ENCODE measurements at places on chromosomes 4 and X. TPM values are rescaled to one million over a fixed set of nuclear protein-coding genes. Genes with fewer than 3 reads are reported as not detected.

- DNase-seq: no peak
These were observed 1.9 kb upstream of the NEUROG2 start for GRCh38 chr4:112517911-112518310.

DNA sequence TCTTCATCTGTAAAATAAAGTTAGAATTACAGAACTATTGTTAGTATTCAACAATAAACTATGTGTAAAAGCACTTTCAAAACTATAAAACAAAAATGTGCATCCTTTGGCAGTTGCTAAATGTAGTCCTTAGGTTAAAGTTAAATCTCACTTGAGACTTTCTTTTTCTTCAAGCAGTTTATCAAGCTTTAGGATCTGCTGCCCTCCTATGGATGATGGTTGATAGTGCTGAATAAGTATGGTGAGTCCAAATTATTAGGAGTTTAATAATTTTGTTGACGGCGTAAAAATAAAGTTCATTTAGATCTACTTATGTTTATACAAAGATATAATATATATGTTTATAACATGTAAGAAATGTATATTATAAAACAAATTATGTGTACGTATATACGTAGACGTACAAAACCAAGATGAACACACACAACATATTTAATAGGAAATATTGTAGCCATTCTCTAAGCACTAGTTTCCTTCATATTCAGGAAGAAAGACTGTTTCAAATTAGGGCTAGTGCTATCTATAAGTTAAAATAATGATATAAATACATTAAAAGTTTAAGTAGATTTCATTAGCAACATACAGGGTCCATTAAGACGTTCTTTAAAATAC lies 22.3 kb downstream of the UGT2A2 start:
- no peak for DNase-seq

DNA sequence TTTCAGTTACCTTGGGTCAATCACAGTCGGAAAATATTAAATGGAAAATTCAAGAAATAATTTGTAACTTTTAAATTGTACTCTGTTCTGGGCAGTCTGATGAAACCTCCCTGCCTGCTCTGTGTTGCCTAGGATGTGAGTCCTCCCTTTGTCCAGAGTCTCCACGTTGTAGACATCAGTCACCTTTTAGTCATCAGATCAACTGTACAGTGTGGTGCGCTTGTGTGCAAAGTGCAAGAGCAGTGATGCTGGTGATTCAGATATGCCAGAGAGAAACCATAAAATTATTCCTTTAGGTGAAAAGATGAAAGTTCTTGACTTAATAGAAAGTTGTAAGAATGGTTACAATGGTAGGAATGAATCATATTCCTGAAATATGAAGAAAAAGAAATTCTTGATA lies 1.4 kb downstream of the SPATA4 start:
- no peak for DNase-seq

- no peak for DNase-seq
These were observed 156.0 kb upstream of the TTC29 start for GRCh38 chr4:147101678-147102077.

DNA sequence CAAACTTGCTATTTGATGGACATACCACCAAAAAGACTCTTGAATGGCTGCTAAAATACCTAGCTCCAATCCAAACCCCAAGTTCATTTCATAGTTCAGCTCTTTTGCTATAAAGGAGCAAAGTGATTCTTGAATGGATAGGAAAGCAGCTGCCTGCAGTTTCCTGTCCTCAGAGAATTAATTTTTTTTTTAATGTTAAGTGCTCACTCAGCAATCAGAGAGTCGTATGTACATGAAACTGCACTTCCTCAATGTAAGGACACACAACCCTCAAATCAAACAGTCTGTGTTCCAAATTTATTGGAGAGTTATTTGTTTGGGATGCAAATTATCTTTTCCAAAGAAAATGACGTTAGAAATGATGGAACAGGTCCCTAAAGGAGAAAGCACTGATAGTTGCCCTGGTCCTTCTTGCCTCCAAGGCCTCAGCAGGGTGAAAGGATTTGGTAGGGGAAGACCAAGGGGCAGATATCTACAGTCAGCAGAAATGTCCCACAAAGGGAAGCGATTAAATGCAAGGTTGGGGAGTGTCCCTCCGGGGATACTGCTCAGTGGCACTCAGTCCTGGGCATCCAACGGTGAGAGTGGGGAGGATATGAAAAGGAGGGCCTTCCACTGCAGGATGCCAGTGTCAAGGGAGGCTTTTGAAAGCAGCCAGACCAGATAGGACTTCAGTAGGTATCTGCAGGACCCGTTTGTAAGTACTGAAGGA lies 67.2 kb upstream of the RASGEF1B start:
- DNase-seq: no peak

GRCh38 chr4:123976285-123976684 lies 579.7 kb downstream of the SPRY1 start:
- no peak for DNase-seq

- DNase-seq: no peak
These were observed 97.3 kb downstream of the NR3C2 start for GRCh38 chr4:148344941-148345340.

Gene TLR2
- 1.9 TPM for total RNA-seq

Gene RADX
- 10.4 TPM for total RNA-seq

Gene DOCK11
- total RNA-seq: 71.9 TPM

Gene CFP
- 14.6 TPM for total RNA-seq

Gene TASL
- 2.6 TPM for total RNA-seq

Gene PNCK
- 1.1 TPM for total RNA-seq

Gene POLA1
- 24.0 TPM for total RNA-seq

- no peak for DNase-seq
These were observed 107.6 kb upstream of the BANK1 start for GRCh38 chr4:101682946-101683345.

DNA sequence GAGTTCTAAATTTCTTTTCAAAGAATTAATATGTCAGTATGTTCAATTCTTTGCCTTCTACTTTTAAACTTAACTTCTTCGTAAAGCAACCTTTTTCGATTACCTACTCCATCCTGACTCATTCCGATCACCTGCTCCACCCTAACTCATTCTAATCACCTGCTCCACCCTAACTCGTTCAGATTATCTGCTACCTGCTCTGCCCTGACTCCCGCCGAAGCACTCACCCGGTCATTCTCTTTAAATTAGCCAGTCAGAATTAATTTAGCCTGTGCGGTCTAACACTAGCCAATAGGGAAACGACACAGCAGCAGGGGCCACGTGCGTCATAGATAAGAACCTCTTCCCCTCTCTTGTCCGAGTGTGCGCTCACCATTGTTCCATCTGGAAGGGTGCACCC lies 60.1 kb upstream of the SH3RF1 start:
- no peak for DNase-seq

- no peak for DNase-seq
These were observed 70.8 kb upstream of the GALNTL6 start for GRCh38 chr4:171742436-171742835.

- DNase-seq: no peak
These were observed 6.6 kb downstream of the GUCY2F start for GRCh38 chrX:109475174-109475891.

Gene FAT4
- total RNA-seq: 0.06 TPM

- no peak for DNase-seq
These were observed 46.4 kb downstream of the GPAT3 start for GRCh38 chr4:83582289-83582785.

GRCh38 chr4:151994429-151994828 lies 233.6 kb upstream of the GATB start:
- no peak for DNase-seq

Gene PAGE5
- 0.85 TPM for total RNA-seq

GRCh38 chr4:172791841-172792240 lies 376.8 kb upstream of the GALNT7 start:
- no peak for DNase-seq

GRCh38 chr4:147963839-147964238 lies 232.0 kb downstream of the ARHGAP10 start:
- no peak for DNase-seq

Gene CTAG1A
- total RNA-seq: not detected

Gene CT45A3
- total RNA-seq: not detected

DNA sequence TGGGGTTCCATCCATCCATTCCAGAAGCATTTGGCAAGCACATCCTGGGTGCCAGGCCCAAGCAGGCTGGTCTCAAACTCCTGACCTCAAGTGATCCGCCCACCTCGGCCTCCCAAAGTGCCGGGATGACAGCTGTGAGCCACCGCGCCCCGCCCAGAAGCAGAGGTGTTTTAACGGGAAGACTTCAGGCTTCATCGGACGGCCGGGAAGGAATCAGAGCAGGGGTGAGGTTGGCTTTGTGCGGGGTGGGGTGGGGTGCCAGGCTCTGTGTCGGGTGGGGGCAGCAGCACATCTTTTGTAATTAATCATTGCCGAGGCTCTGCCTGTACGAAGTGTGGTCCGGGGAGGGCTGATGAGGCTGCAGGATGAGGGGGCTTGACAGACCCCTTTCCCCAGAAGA lies 5.1 kb upstream of the SLC25A6 start:
- DNase-seq: peak; percentile 22

Gene CHRNA9
- total RNA-seq: 0.55 TPM

Gene VCX
- total RNA-seq: not detected

Gene RGN
- not detected for total RNA-seq

- DNase-seq: no peak
These were observed 210.5 kb downstream of the CHM start for GRCh38 chrX:85836868-85837267.

DNA sequence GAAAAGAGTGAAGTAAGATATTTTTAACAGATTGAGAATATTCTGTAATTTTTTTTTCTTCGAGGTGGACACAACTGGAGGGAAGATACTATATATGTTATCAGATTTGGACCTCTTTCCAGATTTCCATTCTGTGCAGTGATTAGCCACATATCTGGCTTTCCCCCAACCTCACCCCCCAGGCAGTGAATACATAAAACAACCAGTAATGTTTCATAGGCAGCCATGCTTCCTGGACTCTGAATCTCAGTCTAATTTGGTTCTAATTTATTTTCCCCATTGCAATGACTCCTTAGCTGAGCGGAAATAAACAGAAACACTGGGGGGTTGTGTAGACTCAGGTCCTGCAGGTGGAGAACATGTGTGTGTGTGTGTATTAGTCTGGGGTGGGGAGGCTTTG lies 226.5 kb downstream of the FBXW7 start:
- DNase-seq: no peak

Gene FAM149A
- 1.4 TPM for total RNA-seq

Gene ADH1B
- total RNA-seq: not detected

- no peak for DNase-seq
These were observed 42.0 kb downstream of the NPFFR2 start for GRCh38 chr4:72073816-72074215.

DNA sequence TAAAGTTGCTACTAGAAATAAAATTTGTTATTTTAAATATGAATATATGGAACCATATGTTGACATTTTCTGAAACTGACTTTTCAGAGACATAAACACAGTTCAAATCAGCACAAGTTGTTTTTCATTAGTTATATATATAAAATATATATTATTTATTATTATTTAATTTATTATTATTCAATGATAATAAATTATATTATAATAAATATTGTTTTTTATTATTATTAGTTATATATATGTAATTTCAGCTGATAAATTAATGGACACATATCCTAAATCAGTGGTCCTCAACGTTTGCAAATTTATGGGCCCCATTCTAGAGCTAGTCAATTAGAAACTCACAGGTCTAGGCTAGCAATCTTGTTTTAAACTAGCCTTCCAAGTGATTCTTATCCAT lies 809.3 kb downstream of the C4orf33 start:
- no peak for DNase-seq

DNA sequence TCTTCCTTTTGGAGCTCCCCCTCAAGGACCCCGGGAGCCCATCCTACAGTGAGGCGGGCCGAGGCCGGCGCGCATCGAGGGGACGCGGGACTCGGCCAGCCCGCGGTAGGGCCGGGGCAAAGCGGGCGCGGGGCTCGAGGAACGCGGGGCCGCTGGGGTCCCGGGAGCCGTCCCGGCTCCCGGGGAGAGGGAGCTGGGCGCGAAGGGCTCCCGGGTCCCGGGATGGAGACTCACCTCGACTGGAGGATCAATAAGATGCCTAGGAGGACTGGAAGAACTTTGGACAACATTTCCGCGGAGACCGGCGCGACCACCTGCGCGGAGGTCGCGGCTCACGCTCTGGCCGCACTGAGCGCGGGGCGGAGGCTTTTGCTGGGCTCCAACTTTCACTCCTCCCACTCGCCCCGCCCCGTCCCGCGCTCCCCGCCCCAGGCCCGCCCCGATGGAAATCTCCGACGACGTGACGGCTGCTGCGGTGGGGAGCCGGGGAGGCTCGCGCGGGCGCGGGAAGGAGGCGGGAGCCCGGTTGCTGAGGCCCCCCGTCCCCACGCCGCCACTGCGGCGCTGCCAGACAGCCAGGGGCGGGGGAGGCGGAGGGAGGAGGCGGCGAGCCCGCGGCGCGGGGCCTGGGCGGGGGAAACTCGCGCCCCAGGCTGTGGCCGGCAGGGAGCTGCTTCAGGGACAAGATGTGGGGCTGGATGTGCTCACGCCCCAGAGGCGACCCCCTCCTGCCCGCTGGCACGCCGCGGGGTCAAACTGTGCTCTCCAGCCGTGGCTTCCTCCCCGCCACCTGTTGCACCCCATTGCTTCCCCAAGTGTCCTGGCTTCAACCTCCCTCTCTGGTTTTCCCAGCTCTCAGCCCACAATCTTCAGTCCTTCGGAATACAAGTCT lies at the start of gene GABRE:
Gene GABRE, minus strand, starts transcription at position 341 of the 892 bp plus-strand sequence. Its CDS starts 51 bp downstream, at position 290.
- peak; percentile 23 for DNase-seq

DNA sequence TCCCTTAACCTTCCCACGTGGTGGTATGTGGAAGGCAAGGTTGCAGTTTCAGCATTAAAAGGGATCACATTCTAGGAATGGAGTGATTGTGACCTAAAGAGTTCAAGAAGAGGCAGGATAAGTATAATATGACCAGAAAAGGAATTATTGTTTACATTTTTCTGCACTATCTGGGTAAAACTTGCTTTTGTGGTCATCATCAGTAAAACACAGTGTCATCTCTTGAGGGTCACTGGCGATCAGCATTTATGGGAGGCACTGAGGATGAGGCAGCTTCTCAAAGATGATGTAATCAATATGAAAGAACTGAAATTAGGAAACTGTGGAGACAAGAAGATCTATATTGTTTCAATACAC lies 88.7 kb downstream of the CFAP299 start:
- DNase-seq: no peak

Gene OPRPN
- total RNA-seq: not detected

DNA sequence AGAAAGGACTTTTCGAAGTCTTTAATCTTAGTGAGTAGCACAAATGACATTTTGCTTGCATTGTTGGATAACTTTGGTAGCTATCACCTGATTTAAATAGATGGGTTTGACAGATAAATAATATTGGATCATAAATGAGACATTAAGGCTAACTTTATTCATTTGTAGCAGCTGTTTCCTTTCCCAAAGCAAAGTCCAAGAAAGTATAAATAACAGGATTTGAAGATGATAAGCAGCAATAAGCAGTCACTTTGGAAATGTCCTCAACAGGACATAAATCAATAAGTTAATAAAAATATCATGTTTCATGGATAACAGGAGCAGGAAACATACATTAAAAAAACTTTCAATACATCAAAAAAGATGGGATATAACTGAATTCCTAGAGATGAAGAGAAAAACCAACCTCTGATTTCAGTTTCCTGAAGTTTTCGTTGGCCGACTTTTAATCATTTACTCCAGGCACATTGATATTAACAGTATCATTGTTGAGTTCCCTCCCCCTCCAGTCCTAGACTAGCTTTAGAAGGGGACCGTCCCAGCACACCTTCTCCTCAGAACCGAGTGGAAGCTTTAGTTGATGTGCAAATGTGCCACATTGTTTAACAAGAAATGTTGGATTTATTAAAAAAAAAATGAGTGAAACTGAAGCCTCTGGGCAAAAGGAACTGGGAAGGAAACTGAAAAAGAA lies 169.9 kb upstream of the AGA start:
- DNase-seq: no peak

- DNase-seq: no peak
These were observed 77.3 kb upstream of the FGF13 start for GRCh38 chrX:138788771-138789170.

Gene PITX2
- total RNA-seq: not detected
